ENCODE measurements at places on chromosomes 7 and 10. TPM values are rescaled to one million over a fixed set of nuclear protein-coding genes. Genes with fewer than 3 reads are reported as not detected.
A peak's percentile ranks its signal among the peaks of the same experiment; 100 is the strongest.

The OR2F2 gene
- not detected for total RNA-seq

The UTF1 gene
- total RNA-seq = not detected

DNA sequence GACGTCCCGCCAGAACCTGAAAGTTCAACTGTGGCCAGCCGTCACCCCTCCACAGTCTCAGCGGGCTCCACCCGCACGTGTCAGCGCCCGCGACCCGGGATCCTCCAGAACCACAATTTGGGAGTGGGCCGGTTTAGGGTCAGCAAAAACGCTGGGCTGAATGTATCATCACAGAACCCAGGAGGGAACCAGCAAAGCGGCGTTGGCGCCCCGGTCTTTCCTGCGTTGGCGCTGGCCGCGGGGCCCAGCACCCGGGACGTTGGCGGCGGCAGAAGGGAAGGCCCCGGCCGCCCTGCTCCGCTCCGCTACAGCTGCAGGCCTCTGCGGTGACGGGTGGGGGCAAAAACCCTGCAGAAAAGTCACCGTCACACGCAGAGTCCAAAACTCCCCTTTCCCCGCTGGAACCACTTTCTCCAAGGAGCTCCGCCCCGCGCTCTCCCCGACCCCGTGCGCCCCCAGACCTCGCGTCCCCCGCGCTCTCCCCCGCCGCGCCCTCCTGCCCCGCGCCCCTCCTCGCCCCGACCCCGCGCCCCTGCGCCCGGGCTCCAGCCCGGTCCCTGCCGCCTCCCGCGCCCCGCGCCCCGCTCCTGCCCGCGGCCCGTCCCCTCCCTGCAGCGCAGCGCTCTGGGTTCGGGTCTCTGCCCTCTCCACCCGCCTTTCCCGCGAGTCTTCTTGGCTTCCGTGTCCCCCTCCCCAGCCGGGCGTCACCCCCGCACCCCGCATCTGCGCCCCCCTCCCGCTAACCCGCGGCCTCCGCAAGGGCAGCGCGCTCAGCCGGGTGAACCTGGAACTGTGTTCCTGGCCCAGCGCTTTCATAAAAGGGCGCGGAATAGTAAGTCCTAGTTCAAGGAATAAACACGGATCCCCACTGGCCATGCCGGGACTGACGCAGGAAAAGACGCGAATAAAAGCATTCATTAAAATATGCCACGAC, 24.0 kb upstream of the RNF32 start:
- no peak for DNase-seq

GRCh38 chr10:68327889-68328786, 3.7 kb upstream of the HNRNPH3 start:
- DNase-seq = no peak

DNA sequence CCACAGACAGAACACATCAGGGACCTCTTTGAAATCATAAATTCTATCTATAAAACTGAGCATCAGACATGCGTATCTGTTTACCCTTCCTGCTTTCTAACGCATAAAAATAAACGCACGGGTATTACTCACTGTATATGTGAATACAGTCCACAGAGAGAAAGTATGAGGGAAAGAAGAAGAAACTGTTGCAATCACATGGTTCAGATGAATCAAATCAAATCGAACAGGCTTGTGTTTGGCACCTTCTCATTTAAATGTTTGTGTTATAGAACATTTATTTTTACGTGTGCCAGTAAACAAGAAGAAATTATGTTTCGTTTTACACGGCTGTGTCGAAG, 322.0 kb downstream of the FRMD4A start:
- DNase-seq = no peak

- no peak for DNase-seq
These were observed 105.3 kb downstream of the ARHGAP21 start for GRCh38 chr10:24618401-24618800.

GRCh38 chr7:1220977-1221745, 11.5 kb upstream of the UNCX start:
- no peak for DNase-seq

DNA sequence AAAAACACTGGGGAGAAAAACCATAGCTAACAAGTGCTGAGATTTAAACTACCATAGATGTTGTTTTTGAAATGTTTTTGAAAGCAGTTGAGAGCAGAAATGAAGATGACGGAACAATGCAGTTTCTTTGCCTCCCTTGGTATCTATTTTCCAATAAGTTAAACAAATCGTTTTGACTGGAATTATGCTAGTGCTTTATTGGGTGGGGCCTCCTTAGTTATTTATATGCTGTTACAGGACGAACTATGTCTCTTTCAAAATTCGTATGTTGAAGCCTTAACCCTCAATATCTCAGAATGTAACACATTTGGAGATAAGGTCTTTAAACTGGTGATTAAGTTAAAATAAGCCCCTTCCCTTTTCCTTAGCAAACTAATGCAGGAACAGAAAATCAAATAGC, 45.5 kb upstream of the SEPHS1 start:
- DNase-seq = no peak

DNA sequence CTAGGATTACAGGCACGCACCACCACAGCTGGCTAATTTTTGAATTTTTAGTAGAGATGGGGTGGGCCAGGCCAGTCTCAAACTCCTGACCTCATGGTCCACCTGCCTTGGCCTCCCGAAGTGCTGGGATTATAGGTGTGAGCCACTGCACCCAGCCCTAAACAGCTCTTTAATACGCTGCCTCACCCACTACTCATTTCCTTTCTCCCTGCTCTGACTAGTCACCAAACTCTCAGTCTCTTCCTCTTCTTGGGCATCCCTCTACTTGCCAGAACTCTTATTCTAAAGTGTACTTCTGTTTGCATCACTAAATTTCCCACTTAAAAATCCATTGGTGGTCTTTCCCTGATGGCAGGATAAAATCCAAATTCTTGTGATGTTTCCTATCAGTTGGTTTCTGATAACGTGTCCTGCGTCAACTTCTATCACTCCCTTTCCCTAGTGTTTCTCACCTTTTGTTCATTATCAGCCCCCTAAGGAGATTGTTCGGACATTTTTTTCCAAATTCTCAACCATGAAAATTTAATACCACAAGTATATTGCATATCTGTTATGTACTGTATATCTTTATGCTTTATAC, 124.7 kb downstream of the CUBN start:
- DNase-seq = no peak

GRCh38 chr10:44818701-44819127, 92.4 kb upstream of the TMEM72 start:
- DNase-seq = no peak

GRCh38 chr7:37390114-37390513, 58.5 kb downstream of the ELMO1 start:
- no peak for DNase-seq

- DNase-seq = no peak
These were observed 380.9 kb upstream of the ADARB2 start for GRCh38 chr10:2118201-2118600.

DNA sequence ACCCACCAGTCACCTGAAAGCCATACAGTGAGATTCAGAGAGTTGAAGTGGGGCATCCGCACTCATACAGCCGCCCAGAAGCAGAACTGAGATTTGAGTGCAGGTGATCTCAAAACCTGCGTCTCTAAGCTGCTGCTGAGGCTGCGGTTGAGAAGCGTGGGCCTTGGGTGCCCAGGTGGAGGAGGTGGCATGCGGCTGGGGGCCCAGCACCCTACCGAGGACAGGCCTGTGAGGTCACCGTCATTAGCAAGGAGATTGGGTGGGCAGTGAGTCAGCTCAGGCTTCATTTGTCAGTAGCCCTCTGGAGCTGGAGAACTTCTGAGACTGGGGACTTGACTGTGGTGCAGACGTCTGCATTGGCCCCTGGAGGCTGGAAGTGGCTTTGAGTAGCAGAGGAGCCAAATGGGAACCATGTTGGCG, 29.8 kb downstream of the ZMIZ1 start:
- peak; percentile 64 for DNase-seq

GRCh38 chr7:152086513-152086912, 61.0 kb downstream of the GALNT11 start:
- DNase-seq = no peak
